ENCODE measurements at places on chromosomes 4 and X. TPM values are rescaled to one million over a fixed set of nuclear protein-coding genes. Genes with fewer than 3 reads are reported as not detected.

The AKAP14 gene
- not detected for total RNA-seq

The CRMP1 gene
- not detected for total RNA-seq

The ENAM gene
- total RNA-seq, result not detected

The CT45A5 gene
- not detected for total RNA-seq

The NAA10 gene
- total RNA-seq, result 41.5 TPM

The VCX3B gene
- total RNA-seq, result not detected

The ATOH1 gene
- total RNA-seq, result not detected

The UGT2B11 gene
- not detected for total RNA-seq

The ITM2A gene
- 236 TPM for total RNA-seq

The SLITRK2 gene
- not detected for total RNA-seq

The NXF2 gene
- not detected for total RNA-seq

The STOX2 gene
- total RNA-seq, result not detected

The MAGED2 gene
- 154 TPM for total RNA-seq

The CLDN22 gene
- total RNA-seq, result not detected

The PGAM4 gene
- not detected for total RNA-seq

The PRDM8 gene
- 5.1 TPM for total RNA-seq

The OTUD6A gene
- total RNA-seq, result not detected

The GLOD5 gene
- total RNA-seq, result not detected

The FGG gene
- total RNA-seq, result not detected

The SCRG1 gene
- not detected for total RNA-seq

The TRO gene
- 2.0 TPM for total RNA-seq

The NAA11 gene
- total RNA-seq, result not detected

The UGT2B10 gene
- total RNA-seq, result not detected

The RASGEF1B gene
- 69.4 TPM for total RNA-seq

The TEX13B gene
- total RNA-seq, result not detected

The XAGE1B gene
- not detected for total RNA-seq

The WDFY3 gene
- 0.75 TPM for total RNA-seq

The WAS gene
- total RNA-seq, result 63.7 TPM

The SSX4 gene
- total RNA-seq, result not detected

The SUPT20HL2 gene
- not detected for total RNA-seq

The TXK gene
- 67.0 TPM for total RNA-seq
